ENCODE measurements at places on chromosomes 5 and 9.

DNA sequence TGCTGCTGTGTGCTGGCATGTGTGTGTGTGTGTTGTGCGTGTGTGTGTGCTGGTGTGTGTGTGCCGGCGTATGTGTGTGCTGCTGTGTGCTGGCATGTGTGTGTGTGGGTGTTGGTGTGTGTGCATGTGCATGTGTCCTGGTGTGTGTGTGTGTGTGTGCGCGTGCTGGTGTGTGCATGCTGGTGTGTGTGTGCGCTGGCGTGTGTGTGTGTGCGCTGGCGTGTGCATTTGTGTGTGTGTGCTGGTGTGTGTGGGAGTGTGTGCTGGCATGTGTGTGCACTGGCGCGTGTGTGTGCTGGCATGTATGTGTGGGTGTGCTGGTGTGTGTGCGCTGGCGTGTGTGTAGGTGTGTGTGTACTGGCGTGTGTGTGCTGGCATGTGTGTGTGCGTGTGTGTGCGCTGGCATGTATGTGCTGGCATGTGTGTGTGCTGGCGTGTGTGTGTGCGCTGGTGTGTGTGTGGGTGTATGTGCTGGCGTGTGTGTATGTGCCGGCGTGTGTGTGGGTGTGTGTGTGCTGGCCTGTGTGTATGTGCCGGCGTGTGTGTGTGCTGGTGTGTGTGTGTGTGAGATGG is 20.1 kb downstream of the UNC5A start:
- DNase-seq: no peak

DNA sequence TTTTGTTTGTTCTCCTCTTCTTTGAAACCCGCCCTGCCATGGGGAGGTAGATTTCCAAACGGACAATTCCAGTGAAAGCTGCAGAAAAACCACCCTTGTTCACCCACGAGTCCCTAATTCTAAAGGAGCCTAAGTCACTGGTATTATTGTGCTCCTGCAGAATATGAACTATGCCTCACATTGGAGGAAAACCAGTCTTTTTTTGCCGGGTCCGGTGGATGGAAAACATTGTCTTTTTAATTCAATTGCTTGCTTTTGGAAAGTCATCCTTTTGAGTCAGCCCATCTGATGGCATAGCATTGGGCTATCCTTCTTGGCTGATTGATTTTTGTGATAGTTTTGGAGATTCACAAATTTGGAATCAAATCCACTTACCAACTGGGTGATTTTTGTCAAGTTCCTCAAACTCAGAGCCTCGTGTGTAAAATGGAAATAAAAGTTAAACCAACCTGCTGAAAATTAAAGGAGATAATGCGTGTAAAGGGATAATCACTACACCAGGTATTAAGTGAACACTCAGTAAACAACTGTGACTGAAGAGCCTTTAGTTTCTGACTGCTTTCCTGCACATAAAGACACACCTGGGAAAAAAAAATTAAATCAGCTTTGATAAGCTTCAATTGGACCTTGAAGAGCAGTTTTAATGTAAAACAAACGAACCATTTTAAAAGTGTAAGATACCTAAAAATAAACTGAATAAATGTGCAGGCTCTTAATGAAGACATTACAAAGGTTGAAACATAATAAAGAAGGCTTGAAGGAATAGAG is 780 bp upstream of the CCNJL start:
- no peak for DNase-seq

DNA sequence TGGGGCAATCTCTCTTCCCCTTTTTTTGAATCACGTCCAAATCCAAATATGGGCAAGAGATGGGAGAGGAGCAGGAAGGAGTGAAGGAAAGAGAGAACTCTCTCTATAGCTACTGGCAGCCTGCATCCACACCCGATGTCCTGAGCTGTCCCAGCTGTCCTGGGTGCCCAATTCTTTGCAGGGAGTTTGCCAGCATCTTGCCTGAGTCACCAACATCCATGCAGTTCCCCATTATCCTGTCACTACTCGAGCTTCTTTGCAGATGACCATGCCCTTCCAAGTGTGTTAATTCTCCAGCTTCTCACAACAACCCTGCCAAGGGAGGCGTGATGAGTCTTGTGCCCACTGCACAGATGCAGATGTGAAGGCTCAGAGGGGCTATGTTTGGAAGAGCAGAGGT is 127.1 kb downstream of the NSG2 start:
- no peak for DNase-seq

DNA sequence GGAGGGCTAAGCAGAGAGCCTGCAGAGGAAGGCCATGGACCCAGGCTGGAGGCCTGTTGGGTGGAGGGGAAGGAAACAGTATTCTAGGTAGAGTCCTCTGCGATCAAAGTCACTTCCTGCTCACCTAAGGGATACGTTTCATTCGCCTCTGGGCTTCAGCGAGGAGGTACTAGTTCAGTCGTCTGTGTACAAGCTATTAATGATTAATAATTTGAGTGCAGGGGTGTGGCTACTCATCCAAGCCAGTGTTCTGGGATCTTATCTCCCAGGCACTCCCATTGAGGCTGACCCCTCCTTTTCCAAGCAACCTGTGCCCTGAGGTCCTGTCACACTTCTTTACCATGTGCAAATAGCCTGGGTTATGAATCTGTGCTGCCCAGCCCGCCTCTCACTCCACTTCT is 25.2 kb downstream of the RALGPS1 start:
- DNase-seq: no peak

- no peak for DNase-seq
Observed at GRCh38 chr5:126531543-126532120, 63.4 kb downstream of the ALDH7A1 start.

DNA sequence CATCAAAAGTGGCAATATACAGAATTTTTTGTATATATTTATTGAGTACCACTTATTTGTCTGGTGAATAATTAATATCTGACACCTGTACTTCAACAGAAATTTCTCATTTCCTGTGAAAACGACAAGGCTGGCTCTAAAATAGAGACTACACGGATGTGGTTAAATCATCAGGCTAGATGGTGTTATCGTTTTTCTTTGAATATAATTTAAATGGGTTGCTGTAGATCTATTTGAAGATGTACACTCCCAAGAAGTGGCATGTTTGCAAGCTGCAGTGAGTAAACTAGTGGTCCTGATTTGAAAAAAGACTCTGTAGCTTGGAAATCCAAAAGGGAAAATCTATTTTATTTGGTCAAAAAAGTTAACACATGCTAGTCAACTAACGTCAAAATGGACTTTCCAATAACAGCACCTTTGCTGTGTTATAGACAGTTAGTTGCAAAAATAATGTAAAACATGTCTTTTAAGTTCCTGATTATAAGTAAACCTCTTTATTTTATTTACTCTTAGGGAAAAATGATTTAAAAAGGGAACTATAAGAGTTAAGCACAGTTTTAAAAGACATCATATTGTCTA is 13.8 kb downstream of the ST8SIA4 start:
- no peak for DNase-seq

- no peak for DNase-seq
Observed at GRCh38 chr9:77714077-77714549, 66.0 kb upstream of the GNA14 start.

- no peak for DNase-seq
Observed at GRCh38 chr5:168608386-168608785, 29.2 kb upstream of the PANK3 start.

DNA sequence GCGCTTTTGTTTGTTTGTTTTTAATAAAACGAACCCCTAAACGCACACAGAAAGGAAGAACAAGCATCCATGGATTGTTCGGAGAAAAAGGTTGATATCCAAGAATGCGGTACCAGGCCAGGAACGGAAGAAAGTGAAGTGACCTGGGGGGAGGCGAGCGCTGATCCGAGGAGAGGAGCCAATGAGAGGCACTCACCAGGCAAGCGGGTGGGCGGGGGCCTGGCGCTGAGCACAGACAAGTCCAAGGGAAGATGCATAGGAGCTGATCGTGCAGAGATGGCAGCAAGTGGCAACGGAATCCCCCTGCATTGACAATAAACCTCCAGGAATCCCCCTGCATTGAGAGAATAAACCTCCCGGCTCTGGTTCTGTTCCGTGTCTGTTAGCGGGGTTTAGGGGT is 8.4 kb downstream of the OBP2B start:
- no peak for DNase-seq

GRCh38 chr9:129849901-129850300 is 14.6 kb downstream of the USP20 start:
- DNase-seq: no peak

DNA sequence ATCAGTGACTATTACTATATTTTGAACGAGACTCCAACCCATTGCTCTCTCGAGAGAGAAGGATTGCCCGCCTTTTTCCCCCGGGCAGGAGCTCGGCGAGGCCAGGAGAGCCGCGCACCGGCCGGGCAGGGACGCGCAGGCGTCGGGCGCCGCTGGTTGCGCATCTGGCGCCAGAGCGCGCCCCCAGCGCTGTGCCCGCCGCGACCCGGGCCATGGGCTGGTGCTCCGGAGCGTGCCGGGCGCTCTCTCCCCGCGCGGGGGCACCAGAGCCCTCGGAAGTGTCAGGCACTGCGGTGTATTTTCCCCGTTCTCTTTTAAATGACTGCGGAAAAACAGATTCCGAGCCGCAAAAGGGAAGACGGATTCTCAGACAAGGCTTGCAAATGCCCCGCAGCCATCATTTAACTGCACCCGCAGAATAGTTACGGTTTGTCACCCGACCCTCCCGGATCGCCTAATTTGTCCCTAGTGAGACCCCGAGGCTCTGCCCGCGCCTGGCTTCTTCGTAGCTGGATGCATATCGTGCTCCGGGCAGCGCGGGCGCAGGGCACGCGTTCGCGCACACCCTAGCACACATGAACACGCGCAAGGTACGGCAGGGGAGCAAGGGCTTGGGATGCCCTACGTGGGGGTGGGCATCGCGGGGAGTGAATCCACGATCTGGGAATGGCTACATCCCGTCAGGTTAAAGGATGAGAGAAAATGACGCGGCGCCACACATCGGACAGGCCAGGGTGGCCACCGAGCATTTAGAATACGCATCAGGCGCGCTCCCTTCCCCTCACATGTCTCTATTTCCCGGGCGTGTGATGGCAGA is 1.1 kb upstream of the NTRK2 start:
- no peak for DNase-seq

- no peak for DNase-seq
Observed at GRCh38 chr9:8764051-8764450, 964.5 kb upstream of the DMAC1 start.

DNA sequence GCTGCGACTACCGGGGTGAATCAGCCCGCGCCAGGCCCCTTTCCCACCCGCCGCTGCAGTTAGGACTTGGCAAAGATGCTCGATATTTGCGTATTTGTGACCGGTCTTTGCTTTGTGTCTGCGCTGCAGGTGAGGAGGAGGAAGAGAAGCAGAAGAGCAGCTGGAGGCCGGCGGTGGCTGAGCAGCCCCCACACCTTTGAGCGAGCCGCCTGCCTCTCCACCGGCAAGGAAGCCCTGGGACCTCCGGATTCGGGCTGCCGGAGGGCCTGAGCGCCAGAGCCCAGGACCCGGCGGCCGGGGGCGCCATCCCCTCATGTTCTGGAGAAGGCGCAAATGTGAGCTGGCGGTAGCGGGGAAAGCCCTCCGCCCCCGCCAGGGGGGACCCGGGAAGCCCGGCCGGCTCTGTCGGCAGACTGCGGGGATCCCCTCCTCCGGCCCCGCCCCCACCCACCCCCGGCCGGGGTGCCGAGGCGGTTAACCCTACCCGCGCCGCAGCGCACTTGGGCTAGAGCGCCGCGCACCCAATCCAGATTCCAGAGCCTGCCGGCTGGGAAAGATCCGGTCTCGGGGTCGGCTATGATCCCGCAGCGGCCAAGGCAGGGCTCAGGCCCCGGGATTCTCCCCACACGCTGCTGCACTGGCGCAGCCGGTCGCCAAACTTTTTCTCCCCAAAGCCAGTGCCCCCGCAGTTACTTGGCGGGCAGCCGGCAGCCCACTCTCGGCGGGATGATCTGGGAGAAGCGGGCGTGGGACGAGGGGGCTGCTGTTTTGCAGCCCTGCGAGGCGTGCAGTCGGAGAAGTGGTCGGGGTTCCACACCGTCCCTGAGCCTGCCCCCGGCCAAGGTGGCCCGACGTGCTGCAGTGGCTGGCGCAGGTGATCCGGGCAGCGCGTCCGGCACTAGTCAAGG is 800 bp upstream of the KCNN2 start:
- no peak for DNase-seq

- no peak for DNase-seq
Observed at GRCh38 chr5:16916262-16916878, 19.7 kb downstream of the MYO10 start.

- DNase-seq: no peak
Observed at GRCh38 chr5:79183011-79183410, 52.9 kb upstream of the JMY start.

- DNase-seq: no peak
Observed at GRCh38 chr5:121937762-121938161, 24.0 kb upstream of the SRFBP1 start.

- DNase-seq: no peak
Observed at GRCh38 chr9:14868772-14869583, 41.2 kb downstream of the FREM1 start.

GRCh38 chr5:132777209-132778069 is at the start of gene SEPTIN8:
TSS of gene SEPTIN8 (minus strand) at chr5:132777239. CDS start at chr5:132777137, 102 bp downstream.
- peak; percentile 66 for DNase-seq

- no peak for DNase-seq
Observed at GRCh38 chr9:112487799-112488340, 1.2 kb downstream of the KIAA1958 start.

- no peak for DNase-seq
Observed at GRCh38 chr5:88769165-88769564, 113.8 kb downstream of the MEF2C start.

- DNase-seq: no peak
Observed at GRCh38 chr5:126335886-126336285, 87.3 kb upstream of the GRAMD2B start.

DNA sequence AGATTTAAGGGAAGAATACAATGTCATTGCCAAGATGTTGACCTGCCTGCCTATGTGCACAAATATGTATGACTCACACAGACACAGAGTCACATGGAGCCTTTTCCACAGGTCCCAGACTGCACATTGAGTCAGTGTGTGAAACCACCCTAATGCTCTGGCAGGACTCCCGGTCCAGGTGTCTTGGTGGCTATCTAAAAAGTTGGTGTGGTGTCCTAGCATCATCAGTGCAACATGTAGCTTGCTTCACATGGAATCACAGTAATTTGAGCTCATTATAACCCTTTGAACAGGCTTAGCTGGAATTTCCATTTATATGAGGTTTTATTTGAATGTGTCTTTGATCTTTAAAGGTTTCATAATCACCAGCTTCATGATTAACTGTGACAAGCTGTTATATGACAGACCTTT is 10.7 kb downstream of the IFNA5 start:
- DNase-seq: no peak

- DNase-seq: no peak
Observed at GRCh38 chr5:78843436-78843835, 141.7 kb downstream of the ARSB start.

GRCh38 chr5:67297376-67297775 is 100.8 kb upstream of the CD180 start:
- DNase-seq: no peak

Measured in CD8-positive, alpha-beta memory T cell (primary cell).